ENCODE measurements at places on chromosomes 1 and 21. TPM values are rescaled to one million over a fixed set of nuclear protein-coding genes. Genes with fewer than 3 reads are reported as not detected.

DNA sequence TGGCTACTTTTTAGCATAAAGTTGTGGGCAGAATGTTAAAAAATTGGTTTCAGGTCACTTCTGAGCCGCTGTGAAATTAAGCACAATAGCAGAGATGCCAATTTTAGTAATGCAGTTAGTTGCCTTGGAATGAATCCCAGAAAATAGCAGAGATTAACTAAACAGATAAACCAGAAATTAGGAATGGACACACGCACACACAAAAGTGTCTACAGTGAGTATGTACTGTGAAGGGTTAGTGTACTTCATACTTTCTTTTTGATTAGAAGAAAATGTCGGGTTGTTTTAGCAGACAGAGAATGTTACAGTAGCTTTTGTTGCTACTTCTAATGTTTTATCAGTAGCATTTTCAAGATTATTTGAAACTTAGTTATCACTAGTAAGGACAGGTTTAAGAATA is 106.7 kb downstream of the LEPR start:
- no peak for DNase-seq
- H3K4me1 ChIP-seq: no peaks in the 10 kb centered on the region
- H3K27me3 ChIP-seq: peaks cover 32% of the 10 kb centered on the region
- no peaks in the 10 kb centered on the region for H3K36me3 ChIP-seq
- H3K4me3 ChIP-seq: no peak overlapping the region

Gene VANGL2
- polyA plus RNA-seq: 5.6 TPM

GRCh38 chr1:34690269-34690668 is 64.6 kb upstream of the GJB5 start:
- no peaks in the 10 kb centered on the region for H3K27me3 ChIP-seq
- H3K27ac ChIP-seq: no peak overlapping the region
- H3K4me1 ChIP-seq: no peaks in the 10 kb centered on the region
- no peak overlapping the region for H3K4me3 ChIP-seq
- no peak for DNase-seq

DNA sequence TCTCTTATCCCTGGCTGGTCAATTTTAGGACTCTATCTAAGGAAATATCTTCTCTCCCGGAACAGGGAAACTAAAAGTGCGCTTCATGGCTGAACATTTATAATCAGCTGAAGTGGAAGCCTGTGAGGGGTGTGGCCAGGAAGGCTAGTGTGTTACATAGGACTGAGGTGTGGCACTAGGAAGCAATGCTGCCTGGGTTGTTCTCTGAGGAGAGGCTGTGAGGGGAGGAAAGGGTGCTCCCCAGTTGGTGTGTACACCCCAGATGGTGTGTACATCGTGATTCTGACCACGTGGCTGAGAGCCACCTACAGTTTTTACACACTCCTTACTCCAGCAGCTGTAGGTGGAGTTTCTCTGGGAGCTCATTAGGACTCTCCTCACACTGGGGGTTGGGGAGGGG is 16.3 kb downstream of the NTPCR start:
- H3K27me3 ChIP-seq: no peaks in the 10 kb centered on the region
- H3K4me3 ChIP-seq: no peak overlapping the region
- peaks cover 18% of the 10 kb centered on the region for H3K36me3 ChIP-seq
- DNase-seq: no peak
- no peak overlapping the region for H3K27ac ChIP-seq
- no peaks in the 10 kb centered on the region for H3K4me1 ChIP-seq

Gene DMBX1
- 0.21 TPM for polyA plus RNA-seq

DNA sequence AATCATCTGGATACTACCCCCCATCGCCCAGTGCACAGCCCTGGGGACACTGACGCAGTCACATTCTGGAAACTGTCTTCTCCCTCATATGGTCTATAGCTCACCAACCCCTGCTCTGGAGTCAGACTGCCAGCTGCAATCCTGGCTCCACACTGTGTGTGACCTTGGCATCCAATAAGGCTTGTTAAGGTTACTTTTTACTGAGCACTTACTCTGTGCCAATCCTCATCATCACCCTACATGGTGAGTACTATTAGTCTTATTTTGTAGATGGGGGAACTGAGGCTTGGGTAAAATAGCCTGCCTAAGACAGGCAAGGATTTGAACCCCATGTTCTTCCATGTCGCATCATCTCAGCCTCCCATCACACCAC is 34.9 kb downstream of the AHDC1 start:
- H3K27ac ChIP-seq: no peak overlapping the region
- peaks cover 10% of the 10 kb centered on the region for H3K36me3 ChIP-seq
- no peaks in the 10 kb centered on the region for H3K27me3 ChIP-seq
- no peak for DNase-seq
- peaks cover 28% of the 10 kb centered on the region for H3K4me1 ChIP-seq

DNA sequence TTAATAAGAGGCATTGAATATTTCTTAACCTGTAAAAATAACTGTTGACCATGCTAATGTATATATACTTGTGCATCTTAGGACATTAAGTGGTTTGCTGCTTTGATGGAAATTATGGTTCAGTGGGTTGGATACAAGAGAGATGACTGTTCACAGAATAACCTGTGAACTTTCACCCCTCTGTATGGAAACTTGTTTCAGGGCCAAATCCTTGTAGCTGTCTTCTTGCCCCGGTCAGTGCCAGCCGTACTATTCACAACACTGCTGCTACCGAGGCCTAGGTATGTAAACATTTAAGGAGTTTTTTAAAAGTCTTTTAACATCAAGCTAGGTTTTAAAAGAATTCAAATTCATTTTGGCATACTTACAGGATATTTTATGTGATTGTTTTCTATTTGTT is 16.1 kb downstream of the DONSON start:
- no peaks in the 10 kb centered on the region for H3K4me1 ChIP-seq
- no peak overlapping the region for H3K27ac ChIP-seq
- no peak for DNase-seq
- no peaks in the 10 kb centered on the region for H3K27me3 ChIP-seq

DNA sequence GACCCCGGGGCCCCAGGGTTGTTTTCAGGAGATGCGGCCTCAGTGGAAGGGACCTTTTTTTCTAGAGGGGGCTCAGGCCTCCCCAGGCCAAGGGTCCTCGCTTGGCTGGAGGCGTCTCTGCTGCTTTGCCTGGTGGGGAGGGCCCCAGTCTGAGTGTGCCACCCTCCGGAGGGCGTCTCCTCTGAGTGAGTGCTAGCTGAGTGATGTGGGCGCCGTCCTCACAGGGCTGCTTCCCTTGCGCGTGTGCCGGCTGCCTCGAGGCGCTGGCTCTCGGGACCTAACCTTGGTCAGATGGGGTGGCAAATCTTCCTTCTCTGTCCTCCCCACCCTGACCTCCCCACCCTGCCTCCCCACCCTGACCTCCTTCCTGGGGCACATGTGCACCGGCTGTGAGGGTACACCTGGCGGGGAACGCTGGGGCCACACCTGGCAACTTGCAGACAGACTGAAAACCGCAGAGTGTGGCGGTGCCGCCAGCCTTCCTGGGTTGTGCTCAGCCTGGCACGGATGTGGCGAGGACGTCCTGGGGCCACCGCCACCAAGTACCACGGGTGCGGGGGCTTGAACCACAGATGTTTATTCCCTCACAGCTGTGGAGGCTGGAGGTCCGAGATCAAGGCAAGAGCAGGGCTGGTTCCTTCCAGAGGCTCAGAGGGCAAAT is 93.0 kb upstream of the TTC34 start:
- no peak overlapping the region for H3K4me3 ChIP-seq
- no peaks in the 10 kb centered on the region for H3K27me3 ChIP-seq
- H3K4me1 ChIP-seq: no peaks in the 10 kb centered on the region
- no peaks in the 10 kb centered on the region for H3K36me3 ChIP-seq

DNA sequence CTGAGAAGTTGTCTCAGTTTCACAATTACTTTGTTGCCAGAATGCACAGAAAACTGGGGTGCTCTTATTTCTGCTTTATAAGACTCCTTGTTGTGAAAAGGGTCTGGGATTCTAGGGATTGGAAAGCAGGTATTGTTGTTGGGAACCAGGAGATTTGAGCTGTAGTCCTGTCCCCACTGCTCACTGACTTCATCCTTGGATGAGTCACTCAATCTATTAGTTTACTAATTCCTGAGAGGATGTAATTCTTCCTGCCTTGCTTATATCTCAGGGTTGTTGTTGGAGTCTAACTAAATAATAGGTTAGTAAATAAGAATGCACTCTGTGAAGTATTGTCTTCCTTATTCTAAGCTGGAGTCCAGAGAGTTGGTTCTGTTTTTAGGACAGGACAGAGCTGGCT is 172.5 kb upstream of the GALNT2 start:
- no peaks in the 10 kb centered on the region for H3K4me1 ChIP-seq
- H3K27ac ChIP-seq: no peak overlapping the region
- no peaks in the 10 kb centered on the region for H3K36me3 ChIP-seq
- no peak overlapping the region for H3K4me3 ChIP-seq
